T-helper 22 cell (primary cell): ENCODE measurements at places on chromosomes 1 and 21.

DNA sequence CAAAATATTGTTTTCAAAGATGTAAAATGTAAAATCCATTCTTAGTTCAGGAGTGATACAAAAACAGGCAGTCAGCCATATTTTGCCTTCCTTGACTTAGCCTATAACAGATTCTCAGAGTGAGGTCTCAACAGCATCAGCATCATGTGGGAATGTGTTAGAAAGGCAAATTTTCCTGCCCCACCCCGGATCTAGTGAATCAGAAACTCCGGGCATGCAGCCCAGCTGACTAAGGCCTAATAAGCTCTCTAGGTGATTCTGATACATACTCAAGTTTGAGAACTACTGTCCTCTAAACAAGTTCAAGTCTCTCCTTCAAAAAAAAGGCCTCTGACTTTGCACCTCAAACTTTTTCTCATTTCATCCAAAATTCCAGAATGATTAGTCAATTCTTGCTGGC lies 46.9 kb upstream of the PRRC2C start:
- no peak for DNase-seq

DNA sequence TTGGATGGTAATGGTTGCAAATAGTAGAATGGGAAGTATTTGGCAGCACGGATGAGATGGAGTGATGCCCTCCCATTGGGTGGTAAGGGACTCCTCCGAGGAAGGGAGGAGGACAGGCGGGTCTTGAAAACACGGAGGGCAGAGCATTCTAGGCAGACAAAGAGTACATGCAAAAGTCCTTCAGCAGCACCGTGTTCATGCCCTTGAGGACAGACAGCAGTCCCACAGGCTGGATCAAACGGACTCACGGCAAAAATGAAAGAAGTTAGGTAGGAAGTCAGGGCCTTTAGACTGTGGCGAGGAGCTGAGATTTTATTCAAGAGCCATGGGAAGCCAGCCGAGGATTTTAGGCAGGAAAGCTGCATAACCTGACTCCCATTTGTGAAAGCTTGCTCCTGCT lies 253.9 kb downstream of the RHOU start:
- DNase-seq: no peak

- DNase-seq: no peak
These were observed 49.1 kb upstream of the EPS8L3 start for GRCh38 chr1:109812691-109813393.

DNA sequence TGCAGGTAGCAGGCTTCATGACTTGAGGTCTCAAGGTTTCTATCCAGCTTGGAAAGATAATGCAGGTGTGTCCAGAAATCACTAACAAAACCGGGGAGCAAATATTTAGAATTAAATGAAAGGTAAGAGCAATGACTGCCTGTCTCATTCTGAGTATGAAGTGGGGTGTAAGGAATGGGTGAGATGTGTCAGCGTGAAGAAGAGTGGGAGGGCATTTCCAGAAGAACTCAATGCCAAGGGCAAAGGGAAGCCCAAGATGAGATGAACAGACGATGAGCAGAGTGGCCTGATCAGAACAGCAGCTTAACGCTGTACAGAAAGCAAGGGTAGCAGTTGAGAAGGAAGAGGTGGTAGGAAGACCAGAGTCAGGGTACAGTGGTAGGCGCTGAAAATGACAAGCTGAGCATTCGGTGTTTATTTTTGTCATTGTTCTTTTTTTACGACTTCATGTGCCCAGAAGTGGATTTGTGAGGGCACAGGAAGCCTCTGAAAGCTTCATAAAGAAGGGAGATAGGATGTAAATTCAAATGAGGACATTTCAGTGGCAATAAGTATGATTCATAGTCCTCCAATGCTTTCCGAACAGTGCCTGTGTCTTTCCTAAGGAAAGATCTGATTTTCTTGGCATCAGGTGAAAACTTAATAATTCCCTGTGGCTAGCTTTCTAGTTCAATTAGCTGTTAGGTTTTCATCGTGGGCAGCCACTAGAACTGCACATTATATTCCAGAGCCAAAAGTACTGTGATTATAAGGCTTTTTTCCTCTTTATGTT lies 190.5 kb downstream of the APP start:
- no peak for DNase-seq

- no peak for DNase-seq
These were observed 3.1 kb downstream of the GJB4 start for GRCh38 chr1:34762474-34763141.

GRCh38 chr1:194024659-194025058 lies 838.2 kb upstream of the B3GALT2 start:
- no peak for DNase-seq

GRCh38 chr1:63723602-63724001 lies 50.2 kb upstream of the ROR1 start:
- DNase-seq: no peak

DNA sequence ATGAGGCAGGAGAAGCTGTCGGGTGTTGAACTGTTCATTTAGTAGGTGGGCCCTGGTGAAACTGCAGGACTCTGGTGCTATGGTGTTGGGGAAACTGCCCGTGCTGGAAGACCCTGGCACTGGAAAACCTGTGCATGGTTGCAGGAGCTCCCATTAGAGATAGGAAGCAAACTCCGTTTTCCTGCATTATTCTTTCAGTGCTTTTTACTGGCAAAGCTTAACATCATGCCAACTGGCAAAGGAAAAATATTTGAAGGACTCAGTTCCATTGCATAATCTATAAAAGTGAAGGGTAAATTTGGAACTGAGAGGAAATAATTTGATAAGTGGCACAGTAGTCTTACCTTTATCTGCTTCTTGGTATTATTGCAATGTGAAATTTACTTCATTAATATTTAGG lies 31.7 kb upstream of the MPC2 start:
- no peak for DNase-seq
